ENCODE measurements at places on chromosomes 4 and X.

DNA sequence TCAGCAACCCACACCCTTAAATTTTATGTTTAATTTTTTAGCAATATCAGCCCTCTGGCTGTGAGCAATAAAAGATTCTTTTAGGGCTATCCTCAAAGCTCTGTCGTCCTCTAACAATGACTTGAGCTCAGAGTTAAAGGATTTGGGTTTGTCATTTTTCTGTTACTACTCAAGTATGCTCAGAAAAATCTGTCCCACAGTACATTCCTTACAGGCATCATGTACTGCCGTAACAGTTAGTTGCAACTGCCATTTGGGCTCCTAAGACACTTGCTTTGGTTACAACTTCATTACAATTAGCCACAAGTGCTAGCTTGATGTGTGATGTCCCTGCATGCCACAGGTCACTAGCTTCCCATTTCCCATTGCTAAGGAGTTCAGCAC, 33.2 kb downstream of the COQ2 start:
- DNase-seq: no peak

- DNase-seq: no peak
Observed at GRCh38 chr4:119118397-119118796, 17.2 kb upstream of the MYOZ2 start.

DNA sequence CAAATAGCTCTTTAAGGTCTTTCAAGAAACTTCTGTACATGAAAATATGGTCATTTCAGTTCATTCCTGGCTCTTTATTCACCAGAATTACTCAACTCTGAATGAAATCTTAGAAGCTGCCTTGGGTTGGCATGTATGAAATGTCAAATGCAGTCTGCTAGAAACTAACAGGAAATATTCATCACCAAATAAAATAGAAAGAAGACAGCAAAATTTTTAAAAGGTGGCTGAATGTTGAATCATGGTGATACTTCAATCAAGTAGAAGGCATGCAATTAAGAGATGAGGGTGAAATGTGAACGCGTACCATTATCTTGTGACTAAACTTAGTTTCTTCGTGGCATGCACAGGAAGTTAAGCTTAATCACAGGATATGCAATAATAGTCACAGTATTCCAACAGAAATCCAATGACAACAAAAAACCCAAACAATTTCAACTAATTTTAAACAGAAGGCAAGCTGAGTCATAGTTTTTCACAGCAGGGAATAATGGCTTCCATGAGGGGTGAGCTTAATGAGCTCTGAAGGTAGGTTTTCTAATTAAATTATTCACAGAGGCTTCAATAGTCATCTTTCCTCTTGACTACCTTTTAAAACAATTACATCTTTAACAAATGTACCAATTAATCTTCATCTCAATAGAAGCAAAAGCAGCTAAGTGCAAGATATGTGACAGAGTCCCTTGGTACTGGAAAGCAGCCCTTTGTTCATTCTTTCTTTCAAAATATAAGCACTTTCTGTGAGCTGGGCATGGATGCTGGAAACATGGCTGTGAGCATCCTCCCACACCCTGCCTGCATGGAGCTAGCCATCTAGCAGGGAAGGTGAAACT, 44.5 kb downstream of the SCFD2 start:
- DNase-seq: no peak

DNA sequence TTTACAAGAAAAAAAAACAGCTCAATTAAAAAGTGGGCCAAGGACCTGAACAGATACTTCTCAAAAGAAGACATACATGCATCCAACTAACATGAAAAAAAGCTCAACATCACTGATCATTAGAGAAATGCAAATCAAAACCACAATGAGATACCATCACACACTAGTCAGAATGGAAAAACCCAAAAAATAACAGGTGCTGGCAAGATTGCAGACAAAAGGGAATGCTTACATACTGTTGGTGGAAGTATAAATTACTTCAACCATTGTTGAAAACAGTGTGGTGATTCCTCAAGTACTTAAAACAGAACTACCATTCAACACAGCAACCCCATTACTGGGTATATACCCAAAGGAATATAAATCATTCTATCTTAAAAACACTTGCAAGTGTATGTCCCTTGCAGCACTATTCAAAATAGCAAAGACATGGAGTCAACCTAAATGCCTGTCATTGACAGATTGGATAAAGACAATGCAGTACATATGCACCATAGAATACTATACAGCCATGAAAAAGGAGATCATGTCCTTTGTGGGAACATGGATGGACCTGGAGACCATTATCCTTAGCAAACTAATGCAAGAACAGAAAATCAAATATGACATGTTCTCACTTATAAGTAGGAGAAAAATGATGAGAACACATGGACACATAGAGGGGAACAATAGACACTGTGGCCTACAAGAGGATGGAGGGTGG, 97.6 kb downstream of the RAB28 start:
- DNase-seq: no peak

DNA sequence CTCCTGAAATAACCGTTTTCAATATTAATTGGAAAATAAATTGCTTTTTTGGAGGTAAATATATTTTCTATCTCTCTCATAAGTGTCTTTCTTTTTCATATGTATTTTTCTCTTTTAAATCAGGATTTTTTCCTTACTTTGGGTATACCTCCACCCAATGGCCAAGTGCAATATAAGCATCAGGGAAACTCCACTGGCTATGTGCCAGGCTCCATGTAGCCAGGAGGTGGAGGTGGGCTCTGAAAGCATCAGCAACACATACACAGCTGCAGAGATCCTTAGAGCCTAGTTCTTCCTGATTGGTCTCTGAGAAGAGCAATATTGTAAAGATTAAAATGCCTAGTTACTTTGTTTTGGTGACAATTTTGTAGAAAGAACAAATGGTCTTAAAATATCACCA, 3.4 kb downstream of the GABRA2 start:
- DNase-seq: no peak

DNA sequence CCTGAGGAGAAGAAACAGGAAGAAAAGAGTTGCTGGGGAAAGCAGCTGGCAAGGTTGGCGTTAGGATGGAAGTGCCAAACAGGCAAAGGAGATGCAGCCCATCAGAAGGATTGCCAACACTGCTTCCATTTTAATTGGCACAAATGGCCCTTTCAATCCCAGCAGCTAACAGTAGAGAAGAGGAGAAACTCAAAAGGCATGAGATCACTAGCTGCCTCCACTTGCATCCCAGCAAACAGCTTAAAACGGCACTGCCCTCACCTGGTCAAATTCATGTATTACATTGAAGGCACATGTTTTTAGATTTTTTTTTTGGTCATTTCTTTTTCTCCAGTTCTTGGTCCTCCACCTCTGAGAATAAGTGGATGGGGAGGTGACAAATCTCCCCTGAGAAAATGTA, 14.9 kb upstream of the LOC101059915 start:
- DNase-seq: peak; percentile 69

DNA sequence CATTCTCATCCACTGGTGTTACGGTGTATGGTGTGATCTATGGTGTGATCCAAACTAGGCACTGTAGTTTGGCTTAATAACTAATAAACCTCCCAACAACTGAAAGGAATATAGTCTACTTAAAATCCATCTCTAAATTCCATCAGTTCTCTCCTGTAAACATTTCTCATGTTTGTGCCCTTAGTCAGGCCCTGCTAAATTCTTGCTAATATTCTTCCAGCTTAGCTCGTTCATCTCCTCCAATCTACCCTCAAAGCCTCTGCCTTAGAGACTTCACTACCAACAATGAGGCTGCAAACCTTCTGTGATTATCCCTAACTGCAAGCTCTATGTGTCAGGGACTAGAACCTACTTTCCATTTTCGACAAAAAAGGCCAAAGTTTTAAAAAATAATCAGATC, 28.1 kb downstream of the ZAR1 start:
- DNase-seq: no peak

- no peak for DNase-seq
Observed at GRCh38 chrX:142036116-142036515, 132.4 kb downstream of the MAGEC1 start.

DNA sequence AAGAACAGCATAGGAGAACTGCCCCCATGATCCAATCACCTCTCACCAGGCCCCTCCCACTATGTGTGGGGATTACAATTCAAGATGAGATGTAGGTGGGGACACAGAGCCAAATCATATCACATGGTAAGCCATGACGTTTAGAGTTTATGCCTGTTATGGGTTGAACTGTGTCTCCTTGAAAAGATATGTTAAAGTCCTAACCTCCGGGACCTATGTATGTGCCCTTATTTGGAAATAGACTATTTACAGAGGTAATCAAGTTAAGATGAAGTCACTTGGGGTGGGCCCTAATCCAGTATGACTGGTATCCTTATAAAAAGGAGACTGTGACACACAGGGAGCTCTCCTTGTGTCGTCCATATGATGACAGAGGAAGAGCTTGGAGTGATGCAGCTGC, 25.2 kb upstream of the SLC2A9 start:
- no peak for DNase-seq

- no peak for DNase-seq
Observed at GRCh38 chr4:173990126-173990868, 293.2 kb downstream of the FBXO8 start.

- DNase-seq: no peak
Observed at GRCh38 chr4:38920677-38921076, 53.1 kb downstream of the FAM114A1 start.

DNA sequence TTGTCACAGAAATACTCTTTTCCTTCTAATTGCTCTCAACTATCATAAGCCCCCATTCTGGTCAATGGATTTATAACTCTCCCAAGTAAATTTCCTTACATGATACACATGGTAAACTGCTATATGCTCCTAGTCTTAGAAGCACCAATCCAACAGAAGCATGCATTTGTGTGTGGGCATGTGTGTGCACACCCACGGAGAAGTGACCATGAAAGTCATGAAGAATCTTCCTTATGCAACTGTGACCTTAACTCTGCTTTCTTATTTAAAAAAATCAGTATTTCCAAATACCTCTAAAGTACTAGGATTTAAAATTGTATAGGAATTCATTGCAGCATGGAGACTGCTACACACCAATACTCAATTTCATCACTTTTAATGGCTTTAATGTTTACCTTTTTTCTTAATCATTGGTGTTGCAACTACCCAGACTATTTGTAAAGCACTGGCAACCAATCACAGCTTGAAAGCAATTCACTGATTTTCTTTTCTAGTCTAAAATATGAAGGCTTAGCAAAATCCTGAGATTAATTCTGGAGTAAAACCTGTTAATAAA, 47.6 kb downstream of the MAML3 start:
- no peak for DNase-seq

GRCh38 chr4:4627111-4627510, 85.3 kb upstream of the STX18 start:
- no peak for DNase-seq

- DNase-seq: no peak
Observed at GRCh38 chr4:74431113-74431826, 13.7 kb upstream of the AREG start.

DNA sequence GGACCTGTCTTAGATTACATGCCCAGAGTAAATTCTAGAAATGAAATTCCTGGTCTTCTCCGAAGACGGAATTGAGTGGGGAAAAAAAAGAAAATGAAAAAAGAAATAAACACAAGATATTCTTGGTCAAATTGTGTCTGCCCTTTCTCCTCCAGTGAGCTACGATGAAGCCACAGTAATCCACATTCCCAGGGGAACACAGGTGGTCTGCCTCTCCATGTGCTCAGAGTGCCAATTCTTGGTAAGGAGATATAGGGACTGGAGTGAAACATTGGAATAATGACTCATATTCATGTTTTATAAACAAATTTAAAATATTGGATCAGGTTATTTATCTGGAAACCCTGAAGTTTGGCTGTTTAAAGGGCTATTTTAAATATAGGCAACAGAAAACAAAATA, 54.2 kb upstream of the MGST2 start:
- no peak for DNase-seq

- no peak for DNase-seq
Observed at GRCh38 chr4:124846306-124846705, 133.8 kb upstream of the ANKRD50 start.

- no peak for DNase-seq
Observed at GRCh38 chrX:10121787-10122186, 35.0 kb upstream of the CLCN4 start.

DNA sequence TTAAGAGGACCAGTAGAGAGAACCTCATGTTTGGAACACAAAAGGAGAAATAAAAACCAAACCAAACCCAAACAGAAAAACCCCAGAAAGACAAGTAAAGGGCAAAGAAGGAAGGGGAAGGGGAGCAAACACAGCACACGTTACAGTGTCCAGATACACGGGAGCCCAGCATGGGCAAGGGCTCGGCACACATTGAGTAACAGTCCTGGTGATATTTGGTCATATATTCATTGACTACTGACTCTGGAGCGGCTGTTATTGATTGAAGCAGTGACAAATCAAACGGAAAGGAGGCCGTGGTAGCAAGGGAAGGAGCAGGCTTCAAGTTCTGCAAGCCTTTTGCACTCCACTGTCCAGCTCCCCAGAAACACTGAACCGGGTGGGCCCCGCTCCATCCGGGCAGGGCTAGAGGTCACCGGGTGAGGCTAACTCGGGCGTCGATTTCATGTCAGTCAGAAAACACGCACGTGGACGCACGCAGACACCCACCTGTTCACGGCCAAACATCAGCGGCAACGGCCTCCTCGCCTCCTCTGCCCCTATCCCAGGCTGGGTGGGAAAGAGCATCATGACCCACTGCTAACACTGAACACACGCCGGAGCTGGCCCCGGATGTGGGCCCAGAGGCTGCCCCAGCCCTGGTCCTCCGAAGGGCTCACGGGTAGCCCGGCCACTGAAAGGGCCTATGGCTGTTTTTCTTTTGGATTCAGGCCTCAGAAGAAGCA, 3.7 kb upstream of the IRAK1 start:
- DNase-seq: no peak

GRCh38 chrX:47098338-47099094, 20.3 kb downstream of the RGN start:
- DNase-seq: no peak

- no peak for DNase-seq
Observed at GRCh38 chrX:75748431-75748830, 36.6 kb downstream of the MAGEE2 start.

GRCh38 chr4:11746734-11747133, 318.0 kb upstream of the HS3ST1 start:
- no peak for DNase-seq

Data from activated CD8-positive, alpha-beta memory T cell treated with anti-CD3 and anti-CD28 coated beads, Interleukin-2, amount 10 ng/mL, durations not matched to agents 7 days and 5 days (primary cell).